ENCODE measurements at places on chromosomes 11 and 22.

- DNase-seq = no peak
These were observed 16.9 kb downstream of the ZNF215 start for GRCh38 chr11:6943131-6943530.

GRCh38 chr11:31795706-31796498, 15.2 kb downstream of the PAX6 start:
- DNase-seq = no peak

GRCh38 chr11:69637941-69638871, 2.8 kb upstream of the CCND1 start:
- peak; percentile 57 for DNase-seq

GRCh38 chr11:107713009-107713408, 1.2 kb upstream of the SLN start:
- no peak for DNase-seq

GRCh38 chr11:31645747-31646146, 136.2 kb downstream of the ELP4 start:
- DNase-seq = no peak

DNA sequence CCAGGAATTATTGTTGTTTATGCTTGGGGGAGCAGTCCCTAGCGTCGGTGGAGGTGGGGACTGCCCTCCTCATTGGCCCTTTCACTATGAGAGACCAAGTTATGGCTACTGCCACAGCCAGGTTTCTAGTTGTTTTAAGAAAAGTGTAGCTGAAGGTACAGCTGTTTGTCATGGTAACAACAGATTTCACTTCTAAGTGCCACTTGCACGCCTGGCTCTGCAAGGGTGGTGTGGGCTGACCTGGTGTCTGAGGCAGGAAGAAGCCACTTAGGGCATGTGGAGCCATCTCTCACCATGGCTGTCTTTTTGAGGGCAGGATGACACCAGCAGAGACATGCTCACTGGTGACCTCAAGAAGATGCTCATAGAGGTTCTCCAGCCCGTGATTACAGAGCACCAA, 46.3 kb upstream of the MPEG1 start:
- no peak for DNase-seq

GRCh38 chr11:8593935-8594909, at the start of gene STK33:
Gene STK33, minus strand, starts transcription at chr11:8594228. Its CDS starts 119,323 bp downstream, at chr11:8474905.
- DNase-seq = no peak

- peak; percentile 17 for DNase-seq
These were observed 28.8 kb downstream of the IGSF9B start for GRCh38 chr11:133927690-133928627.

DNA sequence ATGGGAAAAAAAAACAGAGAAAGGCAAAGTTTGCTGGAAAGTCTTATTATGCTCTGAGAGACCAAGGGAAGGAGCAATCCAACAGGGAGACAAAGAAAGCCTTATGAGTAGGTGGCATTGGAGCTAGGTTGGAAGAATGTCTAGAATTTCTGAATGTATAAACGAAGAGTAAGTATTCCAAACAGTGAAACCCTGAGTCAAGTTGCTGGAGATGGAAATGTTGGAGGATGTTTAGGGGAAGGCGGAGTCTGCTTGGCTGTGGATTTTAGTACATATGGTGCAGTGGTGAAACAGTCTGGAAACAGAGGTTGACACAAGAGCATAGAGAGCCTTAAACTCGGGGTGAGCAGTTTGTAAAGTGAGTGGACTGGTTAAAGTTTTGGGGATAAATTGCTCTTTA, 314.8 kb upstream of the CADM1 start:
- DNase-seq = no peak

DNA sequence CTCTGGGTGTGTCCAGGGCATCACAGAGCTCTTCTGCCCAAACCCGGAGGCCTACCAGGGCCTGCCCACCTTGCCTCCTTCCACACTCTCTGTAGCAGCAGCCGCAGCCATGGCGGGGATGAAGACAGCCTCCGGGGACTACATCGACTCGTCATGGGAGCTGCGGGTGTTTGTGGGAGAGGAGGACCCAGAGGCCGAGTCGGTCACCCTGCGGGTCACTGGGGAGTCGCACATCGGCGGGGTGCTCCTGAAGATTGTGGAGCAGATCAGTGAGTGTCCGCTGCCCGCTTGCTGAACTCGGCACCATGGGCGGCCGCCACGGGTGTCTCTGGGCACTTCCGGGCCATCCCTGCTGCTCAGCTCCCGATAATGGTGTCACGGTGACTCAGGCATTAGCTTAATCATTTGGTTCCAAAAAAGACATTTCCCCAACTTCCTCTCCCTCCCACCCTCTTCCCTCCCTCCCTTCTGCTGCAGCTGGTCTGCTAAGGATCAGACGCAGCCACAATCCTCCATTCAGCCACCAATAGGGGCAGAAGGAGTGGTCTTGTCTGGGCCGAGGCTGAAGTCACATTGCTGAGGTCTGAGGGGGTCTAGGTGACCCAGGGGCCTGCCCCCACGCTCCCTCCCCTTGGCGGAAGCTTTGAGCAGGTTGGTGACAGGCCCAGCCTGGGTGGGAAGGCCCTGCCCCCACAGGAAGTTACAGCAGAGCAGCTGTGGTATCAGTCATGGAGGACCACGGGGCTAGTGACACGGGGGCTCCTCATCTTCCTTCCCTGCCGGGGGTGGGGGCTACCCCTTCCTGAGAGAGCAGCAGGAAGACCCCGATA, 950 bp downstream of the FERMT3 start:
- DNase-seq = no peak

DNA sequence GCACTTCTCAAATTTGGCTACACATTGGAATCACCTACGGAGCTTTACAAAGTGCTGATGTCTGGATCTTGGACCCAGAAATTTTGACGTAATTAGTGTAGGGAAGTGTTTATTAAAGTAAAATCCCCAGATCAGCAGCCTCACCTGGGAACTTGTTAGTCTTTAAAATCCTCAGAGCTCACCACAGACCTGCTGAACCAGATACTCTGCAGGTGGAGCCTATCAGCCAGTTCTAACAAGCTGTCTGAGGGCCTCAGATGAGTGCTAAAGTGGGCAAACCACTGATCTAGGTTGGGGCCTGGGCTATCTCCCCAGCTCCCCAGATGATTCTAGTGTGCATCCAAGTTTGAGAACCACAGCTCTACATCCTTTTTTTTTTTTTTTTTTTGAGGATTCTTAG, 436.0 kb downstream of the ETS1 start:
- no peak for DNase-seq

DNA sequence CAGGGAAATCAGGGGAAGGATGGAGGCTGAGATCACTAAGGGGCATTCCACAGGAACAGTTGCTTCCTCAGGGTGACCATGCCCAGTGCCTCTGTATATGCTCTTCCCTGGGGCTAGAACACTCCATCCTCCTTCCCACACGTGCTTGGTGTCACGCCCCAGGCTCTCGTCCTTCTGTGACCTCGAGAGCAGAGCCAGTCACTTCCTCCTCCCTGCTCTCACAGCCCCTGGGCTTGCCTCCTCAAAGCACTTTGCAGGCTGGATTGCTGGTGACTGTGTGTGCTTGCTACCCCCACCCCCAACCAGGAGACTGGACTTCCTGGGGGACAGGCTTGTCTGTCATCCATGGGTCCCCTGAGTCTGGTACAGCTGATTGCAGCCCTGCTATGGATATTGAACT, 56.5 kb upstream of the AMPD3 start:
- no peak for DNase-seq

- no peak for DNase-seq
These were observed 298.2 kb downstream of the DDX10 start for GRCh38 chr11:108963118-108963517.

GRCh38 chr11:75664389-75664788, 4.4 kb downstream of the MAP6 start:
- no peak for DNase-seq

DNA sequence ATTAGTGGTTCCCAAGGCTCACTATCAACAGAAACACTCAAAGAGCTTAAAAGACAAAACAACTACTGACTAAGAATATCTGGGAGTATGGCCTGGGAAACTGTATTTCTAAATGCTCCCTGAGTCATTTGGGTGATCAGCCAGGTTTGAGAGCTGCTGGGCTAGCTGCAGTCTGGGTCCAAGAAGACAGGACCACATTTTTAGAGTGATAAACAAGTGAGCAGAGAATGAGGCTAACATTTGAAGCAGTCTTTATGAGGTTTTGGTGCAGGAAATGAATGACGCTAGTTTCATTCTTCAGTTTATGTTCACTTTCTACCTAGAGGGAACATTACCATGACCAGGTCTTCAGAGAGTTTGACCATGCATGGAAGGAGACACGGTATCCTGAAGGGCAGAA, 97.7 kb downstream of the TEAD1 start:
- no peak for DNase-seq

DNA sequence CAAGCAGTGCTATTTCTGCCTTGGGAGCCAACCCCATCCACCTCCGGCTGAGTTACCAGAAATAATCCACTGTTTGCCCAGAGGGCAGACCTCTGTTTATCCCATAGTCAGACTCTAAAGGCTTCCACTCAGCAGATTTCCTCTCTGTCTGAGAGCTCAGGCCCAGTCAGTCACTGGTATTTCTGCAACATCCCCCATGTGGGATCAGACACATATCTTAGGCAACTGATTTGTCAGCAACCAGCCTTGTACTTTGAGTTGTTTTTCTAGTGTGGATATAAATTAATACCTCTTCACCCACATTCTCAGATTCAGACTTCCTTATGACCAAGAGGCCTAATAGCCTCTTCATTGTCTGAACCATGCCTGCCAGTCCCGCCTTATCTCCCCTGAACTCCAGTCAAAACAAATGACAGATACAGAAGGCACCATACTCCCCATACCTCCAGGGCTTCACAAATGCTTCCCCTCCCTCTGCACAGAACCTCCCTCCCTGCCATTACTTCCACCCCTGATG, 193.6 kb downstream of the FAM76B start:
- DNase-seq = no peak

GRCh38 chr11:114886644-114887265, 208.4 kb downstream of the NXPE2 start:
- DNase-seq = no peak

- no peak for DNase-seq
These were observed 33.1 kb downstream of the GNAZ start for GRCh38 chr22:23103199-23103954.

DNA sequence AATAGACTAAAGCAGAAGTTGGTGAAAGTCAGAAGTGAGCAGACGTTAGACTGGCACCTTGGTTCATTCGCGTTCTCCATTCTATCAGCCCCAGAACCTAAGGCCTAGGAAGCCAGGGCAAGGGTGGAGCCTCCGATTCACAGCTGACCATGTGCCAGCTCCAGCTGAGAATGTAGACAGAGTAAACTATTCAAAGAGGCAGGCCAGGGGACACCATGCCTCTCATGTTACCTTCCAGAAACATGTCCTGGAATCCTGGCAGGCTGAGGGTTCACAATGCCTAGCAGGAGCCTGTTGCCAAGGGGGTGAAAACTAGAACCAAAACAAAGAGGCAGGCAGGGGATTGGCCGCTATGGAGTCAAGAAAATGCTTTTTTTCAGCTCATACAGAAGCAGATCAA, 224.4 kb upstream of the POU2AF2 start:
- DNase-seq = no peak

GRCh38 chr11:60929764-60930163, 5.5 kb downstream of the TMEM132A start:
- DNase-seq = no peak

DNA sequence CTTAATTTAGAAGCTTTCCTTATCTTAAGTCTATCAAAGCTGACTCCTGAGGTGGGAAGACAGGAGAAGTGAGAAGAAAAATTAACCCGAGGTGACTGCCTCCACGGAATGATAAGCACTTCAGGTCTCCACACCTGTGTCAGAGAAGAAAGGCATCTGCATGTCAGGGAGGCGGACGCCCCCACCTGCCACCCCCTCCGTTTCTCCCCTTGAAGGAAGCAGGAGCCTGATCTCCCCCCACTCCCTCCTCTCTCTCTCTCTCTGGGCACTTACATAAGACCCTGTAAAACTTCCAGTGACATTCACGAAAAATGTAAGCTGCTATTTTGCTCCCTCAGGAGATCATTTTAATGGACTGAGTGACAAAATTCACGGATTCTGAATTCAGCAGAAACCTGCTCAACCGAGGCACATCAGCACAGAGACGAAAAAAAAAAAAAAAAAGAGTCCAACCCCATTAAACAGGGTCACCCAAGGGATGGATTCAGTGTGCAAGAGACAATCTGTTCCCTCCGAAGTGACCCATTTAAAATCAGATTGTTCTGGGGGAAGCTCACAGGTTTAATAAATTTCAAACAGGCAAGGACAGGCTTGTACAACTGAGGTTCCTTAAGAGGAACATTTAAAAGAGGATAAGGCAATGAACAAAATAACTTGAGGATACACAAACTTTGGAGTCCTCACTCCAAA, 1.5 kb downstream of the LARGE1 start:
- no peak for DNase-seq

DNA sequence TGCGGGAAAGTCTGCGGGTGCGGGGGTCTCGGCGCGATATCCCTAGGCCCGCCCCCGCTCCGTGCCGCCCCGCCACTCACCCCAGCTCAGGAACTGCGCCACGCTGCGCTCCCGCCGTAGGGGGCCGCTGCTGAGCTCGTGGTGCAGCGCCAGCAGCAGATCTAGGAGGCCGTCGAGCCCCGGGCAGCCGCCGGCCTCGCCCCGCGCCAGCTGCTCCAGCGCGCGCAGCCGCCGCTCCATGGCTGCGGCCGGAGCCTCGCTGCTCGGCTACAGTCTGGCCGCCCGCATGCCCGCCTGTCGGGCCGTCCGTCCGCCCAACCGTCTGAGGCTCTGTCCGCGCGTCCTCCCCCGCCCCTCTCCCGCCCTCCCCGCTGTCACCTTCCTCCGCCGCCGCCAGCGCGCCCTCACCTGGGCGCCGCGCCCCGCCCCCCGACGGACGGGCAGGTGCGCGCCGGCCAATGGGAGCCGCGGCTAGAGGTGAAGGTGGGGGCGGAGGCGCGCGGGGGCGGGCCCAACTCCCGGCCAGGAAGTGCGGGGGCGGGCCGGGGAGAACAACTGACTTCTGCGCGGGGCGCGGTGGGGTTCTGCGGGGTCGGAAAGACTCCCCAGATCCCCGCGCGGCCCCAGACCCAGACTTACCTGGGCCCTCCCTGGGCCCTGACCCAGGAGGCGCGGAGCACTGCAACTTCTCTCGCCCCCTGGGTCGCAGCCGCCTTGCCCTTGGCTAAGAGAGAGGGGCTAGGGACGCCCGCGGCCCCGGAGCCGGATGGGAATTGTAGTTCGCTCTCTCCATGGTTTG, at the start of gene CDC42BPG:
Gene CDC42BPG, minus strand, starts transcription at position 324 of the 799 bp plus-strand sequence. Its CDS starts 84 bp downstream, at position 240.
- DNase-seq = no peak

- no peak for DNase-seq
These were observed 12.2 kb upstream of the OR52D1 start for GRCh38 chr11:5476186-5476819.

- no peak for DNase-seq
These were observed 23.9 kb downstream of the LRFN4 start for GRCh38 chr11:66880496-66881450.

DNA sequence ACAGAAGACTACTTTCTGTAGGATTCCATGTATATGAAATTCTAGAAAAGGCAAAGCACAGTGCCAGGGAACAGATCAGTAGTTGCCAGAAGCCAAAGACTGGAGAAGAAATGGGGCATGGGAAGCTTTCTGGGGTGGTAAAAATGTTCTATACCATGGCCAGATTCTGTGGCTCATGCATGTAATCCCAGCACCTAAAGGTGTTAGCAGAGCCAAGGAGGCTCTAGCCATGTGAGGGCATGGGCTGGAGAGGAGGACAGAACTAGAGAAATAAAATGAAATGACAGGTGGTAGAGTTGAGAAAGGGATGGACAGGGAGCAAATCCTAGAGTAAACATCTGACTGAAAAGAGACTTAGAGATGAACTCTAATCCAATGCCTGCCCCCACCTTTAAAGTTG, 26.9 kb upstream of the HMGXB4 start:
- no peak for DNase-seq

GRCh38 chr11:66981976-66982578, 7.0 kb downstream of the C11orf86 start:
- DNase-seq = peak; percentile 94

GRCh38 chr11:57514538-57515331, 767 bp downstream of the SLC43A1 start:
- DNase-seq = no peak

All from SW 1271 (cell line).